ENCODE measurements at places on chromosomes 1 and 21.
A peak's percentile ranks its signal among the peaks of the same experiment; 100 is the strongest.

DNA sequence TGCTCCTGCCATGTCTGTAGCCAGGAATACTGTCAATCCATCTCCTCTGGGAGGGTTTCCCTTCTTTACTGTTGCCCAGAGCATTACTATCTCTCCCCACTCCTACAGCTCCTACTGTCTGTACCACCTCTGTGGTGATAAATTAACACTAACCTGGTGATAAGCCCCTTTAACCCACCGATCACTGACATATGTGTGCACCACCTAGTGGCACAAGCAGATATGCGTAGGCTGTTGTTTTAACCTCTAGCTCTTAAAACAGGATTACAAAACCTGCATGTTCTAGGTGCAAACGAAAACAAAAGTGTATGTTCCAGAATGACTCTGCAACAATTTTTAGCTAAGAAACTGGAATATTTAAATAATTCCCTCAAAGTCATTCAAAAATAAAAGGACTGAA is 93.9 kb upstream of the BEND5 start:
- no peak for DNase-seq

DNA sequence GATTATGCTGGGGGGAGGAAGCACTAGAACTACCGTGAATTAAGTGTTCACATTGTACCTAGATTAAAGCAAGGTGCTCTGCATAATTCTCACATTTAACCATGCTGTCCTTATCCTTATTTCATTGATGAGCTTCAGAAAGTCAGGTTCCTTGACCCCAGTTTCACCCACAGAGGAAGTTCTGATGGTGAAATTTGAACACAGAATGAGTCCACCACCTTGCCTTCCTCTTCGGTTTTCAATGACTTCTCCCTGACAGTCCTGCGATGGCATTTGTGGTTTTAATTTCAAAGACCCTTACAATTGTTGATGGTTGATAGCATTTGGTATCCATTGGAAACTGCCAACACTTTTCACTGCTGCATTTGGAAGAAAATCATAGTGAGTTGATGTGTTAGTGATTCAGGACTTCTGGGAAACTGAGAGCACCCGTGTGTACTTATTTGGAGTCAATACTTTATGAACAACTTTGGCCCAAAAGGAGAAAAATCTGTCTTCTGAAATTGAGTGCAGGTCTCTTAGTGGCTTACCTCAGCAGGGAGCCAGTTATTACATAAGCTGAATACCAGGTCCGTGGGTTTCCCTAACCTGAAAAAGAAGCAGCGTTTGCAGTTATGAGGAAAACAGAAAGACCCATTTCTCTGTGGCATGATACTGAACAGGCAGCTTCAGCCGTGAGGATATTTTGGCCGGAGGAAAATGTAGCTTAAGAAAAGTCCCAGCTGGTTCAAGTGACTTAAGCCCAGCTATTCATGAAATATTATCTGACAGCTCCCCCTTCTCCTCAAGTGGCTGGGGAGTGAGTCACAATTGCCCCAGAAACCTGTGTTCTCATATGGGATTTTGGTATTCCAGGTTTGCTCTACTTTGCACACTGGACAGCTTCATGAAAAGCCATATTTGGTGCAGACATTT is 47.5 kb downstream of the ROR1 start:
- peak; percentile 55 for DNase-seq

GRCh38 chr21:31838586-31839355 is 34.0 kb upstream of the HUNK start:
- DNase-seq = no peak

- DNase-seq = no peak
Observed at GRCh38 chr1:52235646-52236045, 93.8 kb downstream of the ZFYVE9 start.

DNA sequence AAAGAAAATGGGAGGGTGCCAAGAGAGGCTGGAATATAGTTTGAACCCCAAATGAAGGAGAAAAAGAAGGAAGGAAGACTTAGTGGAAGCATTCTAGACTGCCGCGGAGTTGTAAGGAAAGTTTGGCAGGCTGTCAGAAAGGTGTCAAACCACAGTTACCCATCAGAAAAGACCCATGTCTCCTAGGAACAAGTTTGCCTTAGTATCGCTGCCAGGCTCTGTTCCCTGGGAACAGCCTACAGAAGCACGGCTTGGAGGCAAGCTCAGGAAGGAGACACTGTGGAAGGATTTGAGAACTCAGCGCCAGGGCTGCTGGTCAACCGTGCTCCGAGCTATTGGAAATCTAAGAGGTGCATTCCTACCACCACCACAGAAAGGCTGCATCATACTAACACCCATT is 197.4 kb downstream of the RRAGC start:
- no peak for DNase-seq

DNA sequence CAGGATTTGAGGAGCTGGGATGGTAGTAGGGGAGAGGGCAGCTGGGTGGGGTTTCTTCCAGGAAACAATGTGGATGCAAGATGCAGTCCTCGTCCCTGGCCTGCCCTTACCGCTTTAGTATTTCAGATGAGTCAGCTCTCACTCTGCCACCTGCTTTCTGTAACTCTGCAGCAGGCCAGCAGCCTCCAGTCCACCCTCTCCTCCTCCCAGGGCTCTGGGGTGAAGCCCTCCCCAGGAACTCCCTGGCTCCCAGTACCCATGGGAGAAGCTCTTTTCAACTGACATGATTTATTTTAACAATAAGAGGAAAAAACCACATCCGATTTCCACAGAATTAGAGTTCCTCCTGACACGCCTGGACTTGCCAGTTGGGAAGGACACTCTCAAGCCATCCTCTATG is 39.0 kb upstream of the IL20 start:
- DNase-seq = no peak

DNA sequence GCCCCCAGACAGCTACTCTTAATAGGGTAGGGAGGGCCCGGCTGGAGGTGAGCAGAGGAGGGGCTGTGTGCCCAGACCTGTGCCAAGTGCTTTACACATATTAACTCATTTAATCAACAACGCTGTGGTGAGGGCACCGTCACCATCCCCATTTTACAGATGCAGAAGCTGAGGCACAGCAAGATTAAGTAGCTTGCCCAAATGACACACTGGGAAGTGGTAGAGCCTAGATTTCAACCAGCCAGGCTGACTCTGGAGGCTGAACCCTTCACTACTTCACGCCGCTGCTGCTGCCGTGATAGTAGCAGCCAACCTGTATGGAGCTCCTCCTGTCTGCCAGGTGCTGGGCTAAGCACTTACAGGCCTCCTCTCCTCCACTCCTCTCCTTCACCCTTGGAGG is 127.2 kb downstream of the PTPRU start:
- no peak for DNase-seq

- DNase-seq = no peak
Observed at GRCh38 chr1:41533016-41533730, 48.7 kb upstream of the EDN2 start.

GRCh38 chr1:154998818-154999570 is 3.6 kb upstream of the ZBTB7B start:
- peak; percentile 70 for DNase-seq

Data from astrocyte of the spinal cord (primary cell).